CD4-positive, alpha-beta T cell treated with Interleukin-15 for 4 hours (primary cell): ENCODE measurements at places on chromosomes 3 and 15.

- no peak for DNase-seq
Measured at GRCh38 chr3:66095295-66096001, 56.7 kb upstream of the MAGI1 start.

DNA sequence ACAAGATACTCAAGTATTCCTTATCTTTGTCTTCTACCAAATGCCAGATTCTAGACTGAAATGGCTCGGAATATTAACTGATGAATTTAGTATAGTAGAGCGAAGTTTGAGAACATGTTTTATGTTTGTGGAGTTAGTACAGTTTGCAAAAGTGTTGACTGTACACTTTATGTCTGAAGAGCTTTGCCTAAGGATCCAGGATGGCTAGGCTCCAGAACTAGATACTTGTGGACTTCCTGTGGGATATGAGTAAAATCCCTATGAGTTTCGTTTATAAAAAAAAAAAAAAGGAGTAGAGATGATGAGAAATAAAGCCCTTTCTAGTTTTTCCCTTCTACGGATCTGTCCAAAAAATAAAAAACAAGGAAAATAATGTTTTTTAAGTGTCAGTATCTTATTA is 96.7 kb downstream of the TP63 start:
- DNase-seq, result no peak

DNA sequence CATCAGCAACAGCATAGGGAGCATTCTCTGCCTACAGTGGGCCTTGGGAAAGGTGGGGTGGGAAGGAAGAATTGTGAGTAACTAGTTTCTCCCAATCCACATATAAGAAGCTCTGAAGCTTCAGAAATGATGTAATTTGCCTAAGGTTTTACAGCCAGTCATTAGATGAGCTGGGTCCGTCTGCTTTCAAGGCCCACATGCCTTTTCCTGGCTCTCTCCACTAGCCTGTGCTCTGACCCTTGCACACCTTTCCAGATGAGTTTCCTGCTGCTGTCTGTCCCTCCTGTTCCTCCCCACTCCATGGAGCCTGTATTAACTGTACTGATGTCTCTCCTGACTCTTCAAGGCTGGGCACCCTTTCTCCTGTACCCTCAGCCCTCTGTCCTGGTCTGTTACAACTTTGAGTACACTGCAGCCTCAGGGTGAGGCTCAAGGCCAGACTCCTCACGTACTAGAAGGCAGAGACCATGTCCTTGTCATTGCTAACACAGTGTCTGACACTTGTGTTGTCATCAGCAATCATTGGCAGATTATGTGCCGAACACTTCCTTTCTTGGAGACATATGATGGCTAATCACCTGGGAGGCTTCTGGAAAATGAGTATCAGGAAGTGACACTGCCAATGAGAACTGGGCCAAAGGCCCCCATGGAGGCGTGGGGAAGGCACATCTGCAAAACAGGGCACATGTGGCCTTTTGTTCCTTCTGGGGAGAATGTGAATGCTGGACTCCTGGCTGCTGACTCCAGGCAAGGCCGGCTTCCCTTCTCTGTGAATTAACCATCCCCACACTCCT is 6.6 kb downstream of the TM6SF1 start:
- no peak for DNase-seq

DNA sequence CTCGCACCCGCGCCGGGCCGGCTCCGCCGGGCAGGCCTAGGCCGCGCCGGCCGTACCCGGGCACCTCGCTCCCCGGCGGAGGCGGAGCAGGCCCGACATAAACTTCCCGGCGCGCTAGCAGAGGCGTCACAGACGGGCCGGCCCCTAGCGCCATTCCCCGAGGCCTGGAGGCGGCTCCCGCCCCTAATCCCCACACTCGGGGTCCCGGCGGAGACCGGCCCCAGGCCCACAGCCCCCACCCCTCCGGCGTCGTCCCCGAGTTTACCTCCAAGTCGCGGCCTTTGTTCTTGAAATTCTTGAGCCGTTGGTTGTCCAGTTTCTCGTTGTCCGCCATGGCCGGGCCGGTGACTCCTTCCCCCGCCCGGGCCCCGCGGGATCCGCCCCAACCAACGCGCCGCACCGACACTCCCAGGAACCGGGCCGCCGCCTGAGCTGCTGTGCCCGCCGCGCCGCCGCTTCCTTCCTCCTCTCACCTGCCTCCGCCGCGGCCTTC is 376 bp downstream of the KPNA4 start:
- DNase-seq, result peak; percentile 60

GRCh38 chr3:81734742-81735141 is 26.7 kb downstream of the GBE1 start:
- no peak for DNase-seq

DNA sequence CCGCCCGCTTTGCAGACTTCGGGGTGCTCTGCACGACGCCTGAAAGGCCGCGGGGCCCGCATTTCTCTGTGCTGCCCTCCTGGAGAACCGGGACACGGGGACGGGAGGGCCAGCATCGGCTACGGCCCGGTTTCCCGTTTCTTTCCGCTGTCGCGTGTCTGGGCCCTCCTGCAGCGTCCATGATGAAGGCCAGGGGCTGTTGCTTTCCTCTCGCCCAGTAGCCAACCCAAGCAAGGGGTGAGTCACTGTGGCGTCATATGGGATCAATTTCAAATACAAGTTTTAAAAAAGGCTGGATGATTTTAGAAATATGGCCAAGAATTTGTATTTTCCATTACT is 435 bp downstream of the SLC35G2 start:
- DNase-seq, result no peak

GRCh38 chr15:89781055-89781454 is 4.9 kb downstream of the MESP2 start:
- peak; percentile 8 for DNase-seq

DNA sequence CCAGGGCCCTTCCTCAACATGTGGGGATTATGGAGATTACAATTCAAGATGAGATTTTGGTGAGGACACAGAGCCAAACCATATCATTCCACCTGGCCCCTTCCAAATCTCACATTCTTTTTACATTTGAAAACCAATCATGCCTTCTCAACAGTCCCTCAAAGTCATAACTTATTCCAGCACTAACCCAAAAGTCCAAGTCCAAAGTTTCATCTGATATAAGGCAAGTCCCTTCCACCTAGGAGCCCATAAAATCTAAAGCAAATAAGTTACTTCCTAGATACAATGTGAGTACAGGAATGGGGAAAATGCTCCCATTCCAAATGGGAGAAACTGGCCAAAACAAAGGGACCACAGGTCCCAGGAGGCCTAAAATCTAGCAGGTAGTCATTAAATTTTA is 309.5 kb upstream of the SLITRK3 start:
- no peak for DNase-seq

DNA sequence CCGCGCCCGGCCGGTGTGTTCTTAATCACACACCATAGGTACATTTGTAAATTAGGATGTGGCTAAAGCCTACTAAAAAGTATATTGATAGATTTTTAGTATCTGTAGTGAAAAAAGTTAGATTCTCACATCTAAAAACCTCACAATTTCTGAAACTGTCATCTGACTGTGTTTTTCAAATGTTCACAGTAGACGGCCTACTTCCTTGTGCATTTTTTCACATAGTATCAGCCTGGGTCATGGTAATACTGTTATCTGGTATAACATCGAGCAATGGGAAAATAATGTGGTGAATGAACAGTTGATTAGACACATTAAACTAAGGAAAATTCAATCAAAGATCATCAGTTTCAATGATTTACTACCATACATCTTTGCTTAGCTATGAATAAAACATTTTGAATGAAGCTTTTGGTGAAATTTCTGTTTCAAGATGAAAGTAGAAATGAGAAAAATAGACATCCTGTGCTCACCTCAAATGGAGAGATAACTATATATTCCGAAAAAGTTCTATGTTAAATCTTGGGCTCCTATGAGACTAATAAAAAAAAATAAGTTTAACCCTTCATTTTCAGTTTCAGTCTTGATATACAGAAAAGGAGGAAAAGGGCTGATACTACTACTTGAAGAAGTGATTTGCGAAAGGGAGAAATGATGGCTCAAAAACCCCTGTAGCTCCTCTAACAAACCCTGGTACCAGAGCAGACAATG is 262.7 kb downstream of the ZBTB20 start:
- no peak for DNase-seq

- peak; percentile 18 for DNase-seq
Measured at GRCh38 chr15:62124176-62124972, 40.7 kb downstream of the C2CD4B start.

DNA sequence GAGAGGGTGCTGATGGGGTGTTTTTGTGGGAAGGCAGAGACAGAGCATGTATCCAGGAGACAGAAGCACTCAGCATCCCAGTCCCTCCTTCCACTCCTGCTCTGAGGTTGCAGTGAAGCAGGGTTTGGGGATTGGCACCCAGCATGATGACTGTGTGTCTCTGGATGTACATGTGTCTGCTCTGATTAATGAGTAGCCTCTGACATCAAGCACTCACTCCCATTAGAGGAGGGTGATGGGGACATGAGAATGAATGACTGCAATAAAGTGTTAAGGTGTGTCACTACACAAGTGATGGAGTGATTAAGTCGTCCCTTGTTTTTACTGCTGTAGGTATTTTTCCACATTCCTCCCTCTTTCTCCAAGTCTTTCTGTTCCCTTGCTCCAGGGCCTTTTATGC is 9.6 kb upstream of the MYZAP start:
- DNase-seq, result no peak

DNA sequence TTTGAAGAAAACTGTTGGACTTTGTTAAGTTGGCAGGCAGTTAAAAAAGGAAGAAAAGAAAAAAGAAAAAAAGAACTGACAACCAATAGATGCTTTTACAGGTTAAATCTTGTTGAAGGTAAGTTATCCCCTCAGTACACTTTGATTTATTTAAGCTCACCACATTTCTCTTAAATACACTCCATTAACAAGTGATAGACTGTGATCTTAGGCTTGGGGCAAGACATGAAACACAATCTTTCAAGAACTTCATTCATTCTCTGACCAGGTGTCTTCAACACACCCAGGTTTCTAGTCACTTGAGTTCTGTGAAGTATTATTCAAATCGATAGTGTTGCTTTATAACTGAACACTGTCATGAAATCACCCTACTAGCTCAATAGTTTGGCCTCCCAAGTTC is 751.9 kb downstream of the ROBO1 start:
- no peak for DNase-seq

DNA sequence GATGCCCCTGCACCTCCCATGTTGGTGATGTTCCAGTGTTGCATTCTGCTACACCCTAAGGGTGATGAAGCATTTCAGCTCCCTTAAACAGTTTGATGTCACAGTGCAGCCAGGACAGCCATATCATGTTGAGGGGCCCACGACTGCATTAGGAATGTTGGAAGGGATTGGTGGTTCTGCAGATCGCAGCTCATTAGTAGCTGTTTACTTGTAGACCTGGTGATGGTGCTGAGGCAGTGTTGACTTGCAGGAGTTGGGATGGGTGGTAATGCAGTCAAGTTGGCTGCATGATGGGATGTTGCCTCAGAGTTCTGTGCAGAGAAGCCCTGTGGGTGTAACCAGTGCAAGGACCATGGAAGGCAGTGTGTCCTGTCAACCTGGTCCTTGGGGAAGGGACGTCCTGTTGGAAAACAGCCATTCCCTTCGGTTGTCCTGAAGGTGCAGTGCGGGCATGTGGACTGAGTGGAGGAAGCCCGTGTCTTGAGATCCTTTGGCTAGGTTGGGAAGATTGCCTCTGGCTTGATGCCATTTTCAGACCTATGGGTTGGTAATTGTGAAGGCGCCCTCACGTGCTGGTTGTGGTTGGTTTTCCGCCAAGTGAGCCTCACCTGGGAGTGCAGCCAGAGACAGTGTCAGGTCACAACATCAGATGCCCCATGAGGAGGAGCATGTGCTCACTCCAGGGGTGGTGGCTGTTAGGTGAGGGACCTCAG is 100.7 kb downstream of the SNRPN start:
- no peak for DNase-seq

DNA sequence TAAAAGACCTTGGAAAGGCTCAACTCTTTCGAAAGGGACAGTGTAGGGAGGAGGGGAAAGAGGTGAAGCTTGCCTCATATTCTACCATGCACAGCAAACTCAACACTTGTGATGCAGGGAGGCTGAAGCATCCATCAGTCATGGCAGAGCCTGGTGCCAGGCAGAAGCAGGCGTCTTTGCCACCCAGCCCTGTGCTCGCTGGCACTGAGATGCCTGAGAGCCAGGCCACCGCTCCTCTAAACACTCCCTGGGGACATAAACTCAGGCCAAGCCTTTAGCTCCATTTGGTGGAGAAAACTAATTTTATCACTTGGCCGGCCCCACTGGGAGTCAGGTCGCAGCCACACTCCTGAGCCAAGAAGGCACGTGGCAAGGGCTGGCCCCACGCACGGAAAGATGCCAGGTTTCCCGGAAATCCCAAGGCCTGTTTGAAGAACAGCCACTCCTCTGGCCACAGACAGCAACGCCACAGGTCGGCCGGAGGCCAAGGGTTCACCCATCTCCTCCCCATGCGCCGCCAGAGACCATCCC is 30.7 kb downstream of the XXYLT1 start:
- no peak for DNase-seq

- no peak for DNase-seq
Measured at GRCh38 chr15:70187331-70187730, 89.6 kb upstream of the TLE3 start.

- no peak for DNase-seq
Measured at GRCh38 chr3:194247350-194247740, 103.8 kb downstream of the CPN2 start.

GRCh38 chr15:101540480-101541239 is 51.2 kb upstream of the PCSK6 start:
- no peak for DNase-seq

DNA sequence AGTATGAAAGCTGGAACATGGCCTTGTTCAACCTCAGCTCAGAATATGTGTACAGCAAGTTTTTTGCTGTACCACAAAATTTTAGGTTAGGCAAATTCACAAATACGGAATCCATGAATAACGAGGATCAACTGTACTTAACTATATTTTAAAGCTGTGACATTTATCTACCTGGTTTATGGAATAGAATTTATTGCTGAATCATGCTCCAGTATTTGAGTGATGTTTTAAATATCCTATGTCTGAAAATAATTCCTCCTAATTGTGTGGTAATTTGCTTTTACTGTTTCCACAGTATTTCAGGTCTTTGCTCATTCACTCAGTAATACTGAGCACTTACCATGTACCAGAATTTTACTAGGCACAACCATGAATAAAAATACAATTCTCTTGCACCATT is 29.5 kb downstream of the SEC62 start:
- DNase-seq, result no peak

- DNase-seq, result no peak
Measured at GRCh38 chr3:134059671-134060560, 30.2 kb upstream of the SLCO2A1 start.

DNA sequence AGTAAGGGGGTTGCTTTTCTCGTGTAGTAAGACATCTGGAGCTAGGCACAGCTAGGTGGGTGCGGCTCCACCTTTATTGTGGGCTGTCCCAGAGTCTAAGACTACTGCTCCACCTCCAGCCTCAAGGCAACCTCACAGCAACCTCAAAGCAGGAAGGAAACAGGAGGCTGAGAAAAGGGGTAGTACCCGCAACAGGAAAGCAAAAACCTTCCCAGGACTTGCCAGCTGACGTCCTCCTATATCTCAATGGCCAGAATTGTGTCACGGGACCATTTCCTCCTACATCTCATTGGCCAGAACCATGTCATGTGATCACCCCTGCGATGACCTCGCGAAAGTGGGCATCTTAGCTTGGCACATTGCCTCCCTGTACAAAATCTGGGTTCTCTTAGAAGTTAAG is 4.3 kb upstream of the GPR160 start:
- peak; percentile 31 for DNase-seq

- DNase-seq, result no peak
Measured at GRCh38 chr3:107236655-107237337, 140.4 kb upstream of the CCDC54 start.

- no peak for DNase-seq
Measured at GRCh38 chr15:79505956-79506355, 73.8 kb downstream of the MINAR1 start.
